Right atrium auricular region (tissue), 2 donors: ENCODE measurements at places on chromosomes 4 and X.

DNA sequence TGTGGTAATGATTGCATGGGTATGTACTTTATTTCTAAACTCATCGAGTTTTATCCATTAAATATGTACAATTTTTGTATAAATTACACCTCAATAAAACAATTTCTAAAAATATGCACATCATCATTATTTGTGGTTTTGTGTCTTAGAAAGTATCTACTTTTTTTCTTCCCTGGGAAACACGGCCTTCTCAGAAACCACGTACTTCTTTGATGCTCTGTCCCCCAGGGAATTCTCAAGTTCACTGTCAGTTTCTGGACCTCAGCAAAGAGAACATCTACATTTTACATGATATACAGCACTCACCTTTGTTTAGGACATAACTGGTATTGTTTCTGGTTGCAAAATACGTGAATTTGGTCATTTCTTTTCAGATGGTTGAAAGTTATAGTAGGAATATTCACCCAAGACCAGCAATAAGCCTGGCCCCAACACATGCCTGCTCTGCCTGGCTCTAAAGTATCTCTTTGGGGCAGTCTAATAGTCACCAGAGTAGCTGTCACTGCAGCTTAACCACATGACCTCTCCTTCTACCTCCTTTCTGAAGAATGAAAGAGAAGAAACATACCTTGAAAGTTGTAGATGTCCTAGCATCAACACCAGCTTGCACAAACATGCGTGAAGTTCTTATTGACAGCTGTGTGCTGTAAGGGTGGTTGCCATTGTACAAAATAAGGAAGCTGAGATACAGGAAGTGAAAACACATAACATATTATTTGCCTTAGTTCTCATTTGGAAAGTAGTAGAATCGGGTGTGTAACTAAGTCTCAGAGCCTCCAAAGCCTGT is 48.4 kb upstream of the SPANXN4 start:
- no peak overlapping the region for H3K4me3 ChIP-seq
- DNase-seq: no peak
- H3K27me3 ChIP-seq: no peaks in the 10 kb centered on the region
- H3K4me1 ChIP-seq: no peaks in the 10 kb centered on the region
- no peak overlapping the region for H3K27ac ChIP-seq
- no peaks in the 10 kb centered on the region for H3K36me3 ChIP-seq

DNA sequence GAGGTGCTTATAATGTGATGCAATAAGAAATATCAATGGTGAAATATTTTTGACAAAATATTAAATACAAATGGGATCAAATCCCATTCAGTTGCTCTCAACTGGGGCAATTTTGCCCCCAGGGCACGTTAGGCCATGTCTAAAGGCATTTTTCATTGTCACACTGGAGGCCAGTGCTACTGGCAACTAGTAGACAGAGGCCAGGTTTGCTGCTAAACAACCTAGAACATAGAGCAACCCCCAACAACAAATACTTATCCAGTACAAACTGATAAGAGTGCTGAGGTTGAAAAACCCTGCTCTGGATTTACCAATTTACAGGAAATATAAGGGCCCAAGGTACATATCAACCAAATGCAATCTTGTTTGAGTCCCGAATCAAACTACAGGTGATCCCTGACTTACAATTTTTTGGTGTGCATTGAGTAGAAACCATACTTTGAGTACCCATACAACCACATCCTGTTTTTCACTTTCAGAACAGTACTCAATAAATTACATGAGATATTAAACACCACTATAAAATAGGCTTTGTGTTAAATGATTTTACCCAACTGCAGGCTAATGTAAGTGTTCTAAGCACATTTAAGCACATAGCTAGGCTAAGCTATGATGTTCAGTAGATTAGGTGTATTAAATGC is 237.5 kb downstream of the HNRNPD start:
- no peaks in the 10 kb centered on the region for H3K27me3 ChIP-seq
- H3K4me1 ChIP-seq: no peaks in the 10 kb centered on the region
- no peaks in the 10 kb centered on the region for H3K36me3 ChIP-seq
- no peak overlapping the region for H3K27ac ChIP-seq
- no peak for DNase-seq

GRCh38 chr4:68948044-68948743 is 3.4 kb downstream of the UGT2A3 start:
- H3K27me3 ChIP-seq: no peaks in the 10 kb centered on the region
- no peaks in the 10 kb centered on the region for H3K36me3 ChIP-seq
- no peaks in the 10 kb centered on the region for H3K4me1 ChIP-seq
- H3K4me3 ChIP-seq: no peak overlapping the region
- no peak overlapping the region for H3K27ac ChIP-seq

DNA sequence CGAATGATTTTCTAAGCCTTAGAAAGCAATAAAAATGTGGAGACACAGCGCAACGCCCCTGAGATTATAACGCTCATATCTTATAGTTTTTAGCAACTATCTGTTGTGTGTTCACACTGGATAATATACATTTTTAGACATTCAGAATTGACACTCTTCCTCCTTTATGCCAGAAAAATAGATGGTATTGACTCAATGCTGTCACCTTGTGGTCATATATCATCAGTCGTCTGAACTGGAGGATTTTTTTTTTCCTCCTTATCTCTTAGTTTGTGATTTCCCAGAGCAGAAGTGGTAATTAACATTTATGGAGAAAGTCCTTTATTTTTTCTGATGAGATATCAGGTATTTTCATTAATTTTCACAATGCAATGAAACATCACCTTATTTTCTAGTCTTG is 759.6 kb downstream of the RAB28 start:
- H3K36me3 ChIP-seq: no peaks in the 10 kb centered on the region
- H3K27me3 ChIP-seq: no peaks in the 10 kb centered on the region
- peak overlapping the region; percentile 2 for H3K4me3 ChIP-seq
- H3K4me1 ChIP-seq: no peaks in the 10 kb centered on the region
- H3K27ac ChIP-seq: no peak overlapping the region

DNA sequence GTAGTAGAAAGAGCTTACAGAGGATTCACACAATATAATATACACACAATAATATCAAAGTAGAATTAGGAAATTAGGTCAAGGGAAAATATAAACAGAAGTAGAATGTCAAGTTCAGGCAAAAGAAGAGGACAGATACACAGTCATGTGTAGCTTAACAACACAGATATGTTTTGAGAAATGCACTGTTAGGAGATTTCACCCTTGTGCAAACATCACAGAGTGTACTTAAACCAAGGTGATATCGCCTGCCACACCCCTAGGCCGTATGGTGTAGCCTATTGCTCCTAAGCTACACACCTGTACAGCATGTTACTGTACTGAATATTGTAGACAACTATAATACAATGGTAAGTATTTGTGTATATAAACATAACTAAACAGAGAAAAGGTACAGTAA is 110.0 kb upstream of the EDNRA start:
- no peak overlapping the region for H3K4me3 ChIP-seq
- H3K27ac ChIP-seq: no peak overlapping the region
- DNase-seq: no peak
- no peaks in the 10 kb centered on the region for H3K36me3 ChIP-seq
- H3K27me3 ChIP-seq: no peaks in the 10 kb centered on the region
- no peaks in the 10 kb centered on the region for H3K4me1 ChIP-seq

GRCh38 chrX:28920153-28920943 is 333.1 kb downstream of the IL1RAPL1 start:
- H3K36me3 ChIP-seq: no peaks in the 10 kb centered on the region
- H3K27me3 ChIP-seq: no peaks in the 10 kb centered on the region
- H3K4me1 ChIP-seq: no peaks in the 10 kb centered on the region
- H3K27ac ChIP-seq: no peak overlapping the region
- no peak overlapping the region for H3K4me3 ChIP-seq

DNA sequence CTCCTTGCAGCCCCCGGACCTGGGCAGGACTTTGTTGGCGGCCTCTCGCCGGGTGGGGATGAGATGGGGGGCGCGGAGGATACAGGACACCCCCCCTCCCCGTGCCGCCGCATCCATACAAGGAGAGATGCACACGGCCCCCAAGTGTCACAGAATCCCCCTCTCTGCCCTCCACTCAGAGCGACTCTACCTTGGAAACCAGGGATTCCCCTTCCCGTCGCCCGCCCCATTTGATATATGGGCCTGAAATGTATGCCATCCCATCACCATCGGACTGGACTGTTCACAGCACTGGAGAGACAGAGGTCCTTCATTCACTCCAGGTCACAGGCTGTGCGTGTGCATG is 426 bp downstream of the PORCN start:
- no peaks in the 10 kb centered on the region for H3K27me3 ChIP-seq
- peak overlapping the region; percentile 83 for H3K27ac ChIP-seq
- H3K4me3 ChIP-seq: peak overlapping the region; percentile 60
- no peak for DNase-seq
- H3K4me1 ChIP-seq: peaks cover 9% of the 10 kb centered on the region

- no peak for DNase-seq
- H3K4me1 ChIP-seq: no peaks in the 10 kb centered on the region
- peak overlapping the region; percentile 56 for H3K27ac ChIP-seq
- H3K36me3 ChIP-seq: peaks cover under 1% of the 10 kb centered on the region
- no peak overlapping the region for H3K4me3 ChIP-seq
Observed at GRCh38 chr4:94603170-94603747, 151.5 kb downstream of the PDLIM5 start.

- H3K4me1 ChIP-seq: peaks cover 29% of the 10 kb centered on the region
- no peaks in the 10 kb centered on the region for H3K36me3 ChIP-seq
- DNase-seq: no peak
- H3K27me3 ChIP-seq: no peaks in the 10 kb centered on the region
Observed at GRCh38 chr4:80197601-80198440, 518 bp downstream of the PRDM8 start.
